Right cardiac atrium (tissue), 5 donors: ENCODE measurements at places on chromosomes 16 and 17.
A peak's percentile ranks its signal among the peaks of the same experiment; 100 is the strongest.

- DNase-seq: no peak
Measured at GRCh38 chr16:86702824-86703588, 124.7 kb downstream of the FOXL1 start.

GRCh38 chr17:78722246-78722761 lies 59.8 kb downstream of the CYTH1 start:
- peak; percentile 66 for DNase-seq

DNA sequence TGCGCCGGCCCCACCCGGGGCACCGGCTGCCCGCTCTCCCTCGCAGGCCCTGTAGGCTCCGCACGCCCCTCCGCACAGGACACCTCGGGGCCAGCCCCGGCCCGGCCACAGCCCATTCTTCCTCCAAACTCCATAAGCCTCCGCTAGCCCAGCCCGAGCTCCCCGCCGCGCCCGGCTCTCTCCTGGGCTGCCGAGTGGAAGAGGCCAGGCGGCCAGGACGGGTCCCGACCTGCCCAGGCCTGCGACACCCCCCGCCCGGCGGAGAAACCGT lies 397 bp downstream of the NCOR1 start:
- DNase-seq: peak; percentile 60

- DNase-seq: no peak
Measured at GRCh38 chr17:48754500-48755261, 26.1 kb upstream of the HOXB13 start.

DNA sequence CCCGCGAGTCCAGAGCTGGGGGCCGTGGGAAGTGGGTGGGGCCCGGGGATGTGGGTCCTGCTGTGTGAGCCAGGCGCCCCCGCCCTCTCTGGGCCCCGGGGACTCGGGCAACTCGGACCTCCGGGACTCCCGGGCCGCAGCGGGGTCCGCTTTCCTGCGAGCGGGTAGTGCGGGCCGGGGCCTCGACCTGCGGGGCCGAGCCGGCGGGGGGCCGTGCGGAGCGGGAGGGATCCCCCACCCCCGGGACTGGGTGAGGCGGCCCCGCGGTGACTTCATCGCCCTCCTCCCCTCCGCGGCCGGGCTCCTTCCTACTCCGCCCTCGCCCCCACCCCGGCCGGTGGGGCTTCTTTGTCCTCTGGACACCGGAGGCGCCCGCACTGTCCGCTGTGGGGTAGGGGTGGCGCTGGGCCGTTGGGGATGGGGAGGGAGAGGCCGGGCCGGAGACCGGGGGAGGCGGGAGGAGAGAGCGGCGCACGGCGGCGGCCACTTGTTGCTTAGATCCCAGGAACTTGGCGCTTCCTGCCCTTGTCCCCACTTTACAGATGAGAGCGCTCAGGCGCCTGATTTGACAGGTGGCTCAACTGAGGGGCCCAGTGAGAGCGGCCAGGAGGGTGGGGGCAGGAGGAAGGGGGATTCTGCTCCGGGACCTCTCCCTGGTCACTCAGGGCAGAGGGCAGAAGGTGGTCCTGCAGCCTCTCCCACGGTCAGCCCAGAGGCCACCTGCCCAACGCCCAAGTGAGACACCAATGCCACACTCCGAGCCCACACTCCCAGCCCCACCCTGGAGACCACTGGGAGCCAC lies 874 bp downstream of the CMTM3 start:
- peak; percentile 73 for DNase-seq

- peak; percentile 87 for DNase-seq
Measured at GRCh38 chr16:17467923-17468540, 2.7 kb downstream of the XYLT1 start.

GRCh38 chr16:80387318-80387921 lies 153.4 kb upstream of the DYNLRB2 start:
- no peak for DNase-seq

DNA sequence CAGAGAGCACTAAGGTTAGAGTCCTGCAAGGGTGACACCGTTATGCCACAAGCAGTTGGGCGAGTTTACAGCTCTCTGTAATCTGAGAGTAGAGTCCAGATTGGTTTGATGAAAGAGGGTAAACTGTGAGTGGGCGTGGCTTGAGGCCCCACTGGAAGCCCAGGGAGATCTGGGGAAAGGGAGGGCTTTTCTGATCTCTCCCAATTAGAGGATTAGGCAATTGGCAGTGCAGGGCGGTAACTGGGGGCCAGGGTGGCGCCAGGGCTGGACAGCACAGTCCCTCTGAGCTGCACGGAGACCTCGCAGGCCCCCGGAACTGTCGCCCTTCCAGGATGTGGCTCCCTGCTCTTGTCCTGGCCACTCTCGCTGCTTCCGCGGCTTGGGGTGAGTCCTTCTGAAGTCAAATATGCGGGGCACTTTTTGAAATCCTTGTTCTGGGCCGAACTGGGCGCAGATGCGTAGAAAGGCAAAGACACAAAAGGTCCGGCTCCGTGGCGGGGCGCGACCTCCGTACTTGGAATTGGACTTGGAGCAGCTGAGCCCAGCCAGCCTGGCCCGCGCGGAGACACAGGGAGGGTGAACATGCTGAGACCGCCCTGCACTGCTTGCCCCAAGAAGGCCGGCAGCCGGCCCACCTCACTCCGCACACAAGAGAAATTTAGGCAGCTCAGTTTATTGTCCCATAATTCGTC lies 72.4 kb downstream of the CES1 start:
- DNase-seq: peak; percentile 90

DNA sequence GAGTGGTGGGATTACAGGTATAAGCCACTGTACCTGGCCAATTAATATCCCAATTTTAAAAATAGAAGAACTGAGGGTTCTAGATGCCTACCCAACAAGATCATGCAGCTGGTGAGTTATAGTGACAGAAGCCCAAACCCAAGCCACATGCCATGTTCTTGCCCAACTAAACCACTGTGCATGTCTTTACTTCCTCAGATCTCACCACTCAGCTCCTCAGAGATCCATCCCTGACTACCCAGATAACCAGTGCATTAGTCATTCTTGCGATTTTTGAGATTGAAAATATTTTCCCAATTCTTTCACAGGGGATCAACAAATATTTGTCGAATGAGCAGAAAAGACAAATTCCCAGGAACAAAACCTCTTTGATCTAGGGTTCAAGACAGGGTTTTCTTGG lies 303.1 kb downstream of the CBLN1 start:
- no peak for DNase-seq

GRCh38 chr16:82017911-82018568 lies 6.8 kb upstream of the SDR42E1 start:
- DNase-seq: no peak

- DNase-seq: no peak
Measured at GRCh38 chr17:73343739-73344454, 32.1 kb upstream of the CDC42EP4 start.

DNA sequence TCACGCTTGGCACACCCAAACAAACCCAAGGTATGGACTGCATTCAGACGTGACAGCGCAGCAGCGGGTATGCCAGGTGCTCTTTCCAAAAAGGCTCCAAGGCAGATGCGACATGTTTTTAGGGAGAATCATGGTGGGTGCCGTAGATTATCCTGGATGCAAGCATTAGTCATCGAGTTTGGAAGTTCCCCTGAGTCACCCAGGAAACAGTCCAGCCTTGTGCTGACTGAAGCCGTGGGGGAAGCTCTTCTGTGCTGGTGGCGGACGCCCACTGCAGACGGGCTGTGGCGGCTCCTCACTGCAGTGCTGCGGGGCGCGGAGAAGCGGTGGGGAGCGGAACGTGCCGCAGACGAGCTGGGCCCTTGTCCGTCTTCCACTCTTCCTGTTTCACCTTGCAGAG lies 13.9 kb downstream of the JPT2 start:
- no peak for DNase-seq

DNA sequence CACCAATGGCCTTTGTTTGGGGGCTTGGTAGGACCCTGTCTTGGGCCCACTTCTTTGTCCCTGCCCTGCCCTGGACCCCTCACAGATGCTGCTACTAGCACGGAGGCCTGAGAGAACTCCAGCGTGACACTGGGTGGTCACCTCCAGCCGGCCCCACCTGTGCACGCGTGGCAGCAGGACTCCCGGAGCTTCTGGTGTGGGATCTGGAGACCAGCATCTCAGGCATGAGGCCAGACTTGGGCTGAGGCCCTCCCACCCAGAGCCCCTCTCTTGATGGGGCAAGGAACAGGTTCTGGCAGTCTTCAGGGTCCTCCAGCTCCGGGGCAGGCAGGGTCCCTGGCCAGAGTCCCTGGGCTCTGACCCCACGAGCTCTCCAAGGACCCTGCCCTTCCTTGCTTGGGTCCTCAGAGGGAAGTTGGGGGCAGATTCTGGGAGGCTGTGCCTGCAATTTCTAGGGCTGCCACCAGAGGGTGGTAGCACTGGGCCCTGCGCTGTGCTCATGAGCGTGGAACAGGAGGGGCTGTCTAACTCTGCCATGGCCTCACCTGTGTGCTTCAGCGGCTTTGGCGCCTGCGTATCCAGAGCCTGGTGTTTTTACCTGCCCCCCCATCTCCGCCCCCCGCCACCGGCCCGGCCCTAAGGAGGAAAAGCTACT lies 3.1 kb upstream of the BAIAP3 start:
- no peak for DNase-seq

GRCh38 chr17:81317961-81318605 lies 23.0 kb upstream of the SLC38A10 start:
- DNase-seq: no peak

- DNase-seq: no peak
Measured at GRCh38 chr16:67907397-67908180, 14.5 kb downstream of the PSKH1 start.

GRCh38 chr17:28738680-28739384 lies 5.0 kb upstream of the TRAF4 start:
- DNase-seq: no peak

GRCh38 chr17:57920916-57921703 lies 34.1 kb downstream of the CUEDC1 start:
- peak; percentile 76 for DNase-seq

DNA sequence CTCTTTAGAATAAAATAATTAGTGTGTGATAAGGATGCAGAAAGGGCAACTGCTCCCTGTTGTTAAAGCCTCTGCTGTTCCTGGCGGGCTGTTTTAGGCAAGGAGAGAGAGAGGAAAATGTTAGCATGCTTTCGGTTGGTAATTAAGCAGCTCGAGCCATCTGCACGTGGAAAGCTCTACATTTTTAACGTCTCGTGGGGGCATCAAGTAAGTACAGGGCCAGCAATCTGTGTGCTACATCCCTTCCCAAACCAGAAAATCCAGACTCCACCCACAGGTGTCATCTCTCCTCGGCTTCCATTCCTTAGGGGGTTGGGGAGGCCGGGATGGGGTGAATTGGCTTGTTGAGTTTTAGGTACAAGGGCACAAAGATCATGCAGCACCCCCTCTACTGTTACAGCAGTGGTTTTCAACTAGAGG lies 62.4 kb upstream of the MARCHF10 start:
- DNase-seq: no peak

DNA sequence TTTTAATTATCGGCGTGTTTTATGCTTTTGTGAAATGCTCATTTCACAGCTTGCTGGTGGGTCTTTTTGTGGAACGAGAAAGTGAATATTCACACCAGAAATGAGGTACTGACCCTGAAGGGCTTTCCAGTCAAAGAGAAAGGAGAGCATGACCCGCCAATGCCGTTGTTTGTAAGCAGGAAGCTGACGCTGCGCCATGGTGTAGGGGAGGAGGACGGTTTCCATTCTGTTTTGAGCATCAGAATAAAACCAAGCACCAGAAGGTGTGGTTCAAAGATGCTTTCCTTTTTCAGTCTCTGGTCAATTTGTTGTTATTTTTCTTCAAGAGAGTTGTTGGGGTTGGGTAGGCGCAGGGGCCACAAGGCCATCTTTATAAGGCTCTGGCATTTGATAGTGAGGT lies 669.3 kb downstream of the WWOX start:
- DNase-seq: no peak

DNA sequence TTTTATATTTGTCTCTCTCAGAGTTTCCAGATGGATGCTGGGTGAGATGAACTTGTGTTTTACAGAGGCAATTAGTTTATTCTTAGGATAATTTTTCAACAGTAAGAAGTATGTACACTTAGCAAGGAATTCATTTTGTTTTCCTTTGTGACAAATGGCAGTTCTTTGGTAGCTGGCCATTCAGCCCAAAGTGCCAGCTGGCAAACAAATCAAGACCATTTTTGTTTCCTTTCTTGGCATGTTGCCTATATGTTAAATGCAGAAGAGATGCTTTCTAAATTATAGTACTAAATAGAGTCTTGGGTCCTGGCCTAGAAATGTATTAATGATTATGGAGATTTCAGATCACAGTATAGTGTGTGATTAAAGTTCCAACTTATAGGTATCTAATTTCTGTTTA lies 337.1 kb downstream of the CNTNAP4 start:
- no peak for DNase-seq

GRCh38 chr16:21056396-21056795 lies 94.2 kb downstream of the DNAH3 start:
- DNase-seq: no peak

- DNase-seq: no peak
Measured at GRCh38 chr17:55236316-55236715, 28.4 kb upstream of the HLF start.

DNA sequence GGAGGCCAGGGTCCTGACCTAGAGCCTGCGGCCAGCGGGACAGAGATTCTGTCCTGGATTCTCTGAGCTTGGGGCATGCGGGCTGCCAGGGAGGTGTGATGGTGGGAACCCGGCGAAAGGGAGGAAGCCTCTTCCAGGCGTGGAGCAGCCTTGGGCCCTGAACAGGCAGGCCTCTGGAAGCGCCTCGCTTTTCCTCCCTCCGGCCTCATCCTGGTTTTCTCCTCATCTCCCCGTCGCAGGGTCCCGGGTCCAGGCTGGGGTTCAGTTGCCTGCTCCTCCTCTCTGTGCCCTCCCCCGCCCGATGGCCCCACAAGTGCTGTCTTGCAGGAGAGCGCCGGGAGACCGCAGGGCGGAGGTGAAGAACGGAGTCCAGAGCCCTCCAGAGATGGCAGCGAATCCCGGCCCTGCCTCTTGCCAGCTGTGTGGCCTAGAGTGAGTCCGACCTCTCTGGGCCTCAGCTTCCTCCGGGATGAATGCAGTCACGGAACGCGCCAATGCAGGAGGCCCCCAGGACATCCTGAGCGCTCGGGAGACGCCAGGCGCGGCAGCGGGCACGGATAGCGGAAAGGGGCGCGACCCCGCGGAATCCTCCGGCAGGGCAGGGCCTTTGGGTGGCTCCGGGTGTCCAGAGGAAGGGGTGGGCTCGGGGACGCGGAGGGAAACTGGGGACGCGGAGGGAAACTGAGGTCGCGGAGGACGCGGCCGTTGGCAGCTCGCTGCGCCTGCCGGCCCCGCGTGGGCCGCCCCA lies 553 bp upstream of the RAB11FIP4 start:
- DNase-seq: no peak

DNA sequence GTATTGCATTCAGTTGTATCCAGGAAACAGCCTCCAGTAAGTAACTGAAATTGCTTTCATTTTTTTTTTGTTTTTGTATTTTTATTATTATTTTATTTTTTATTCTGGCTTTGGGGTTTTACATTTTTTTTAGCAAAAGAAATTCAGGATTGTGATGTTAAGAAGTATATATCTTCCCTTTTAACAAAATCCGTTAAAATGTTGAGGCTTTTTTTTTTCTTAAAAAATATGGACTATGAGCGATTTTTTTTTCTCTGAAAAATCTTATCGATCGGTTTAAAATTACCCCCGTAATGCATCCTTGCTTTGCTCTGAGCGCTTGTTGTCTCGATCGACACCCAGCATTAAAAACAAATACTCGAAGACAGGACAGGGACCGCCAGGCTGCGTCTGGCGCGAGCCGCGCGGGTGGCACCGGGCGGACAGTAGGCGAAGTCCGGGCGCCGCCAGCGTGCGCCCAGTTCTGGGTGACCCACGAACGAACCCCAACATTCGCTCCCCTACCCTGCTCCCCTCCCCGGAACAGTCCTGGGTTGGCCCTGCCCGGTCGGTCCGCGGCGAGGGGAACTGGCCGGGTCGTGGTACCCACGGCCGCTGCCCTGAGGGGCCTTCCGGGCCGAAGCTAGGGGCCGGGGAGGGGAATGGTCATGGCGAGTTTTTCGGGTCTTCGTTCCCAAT lies 482 bp downstream of the BAHCC1 start:
- peak; percentile 68 for DNase-seq

GRCh38 chr17:49341356-49341755 lies 20.7 kb downstream of the ZNF652 start:
- no peak for DNase-seq
